ENCODE measurements at places on chromosomes 2 and 18. TPM values are rescaled to one million over a fixed set of nuclear protein-coding genes. Genes with fewer than 3 reads are reported as not detected.
A peak's percentile ranks its signal among the peaks of the same experiment; 100 is the strongest.

DHRS9 gene
- not detected for polyA plus RNA-seq

DNA sequence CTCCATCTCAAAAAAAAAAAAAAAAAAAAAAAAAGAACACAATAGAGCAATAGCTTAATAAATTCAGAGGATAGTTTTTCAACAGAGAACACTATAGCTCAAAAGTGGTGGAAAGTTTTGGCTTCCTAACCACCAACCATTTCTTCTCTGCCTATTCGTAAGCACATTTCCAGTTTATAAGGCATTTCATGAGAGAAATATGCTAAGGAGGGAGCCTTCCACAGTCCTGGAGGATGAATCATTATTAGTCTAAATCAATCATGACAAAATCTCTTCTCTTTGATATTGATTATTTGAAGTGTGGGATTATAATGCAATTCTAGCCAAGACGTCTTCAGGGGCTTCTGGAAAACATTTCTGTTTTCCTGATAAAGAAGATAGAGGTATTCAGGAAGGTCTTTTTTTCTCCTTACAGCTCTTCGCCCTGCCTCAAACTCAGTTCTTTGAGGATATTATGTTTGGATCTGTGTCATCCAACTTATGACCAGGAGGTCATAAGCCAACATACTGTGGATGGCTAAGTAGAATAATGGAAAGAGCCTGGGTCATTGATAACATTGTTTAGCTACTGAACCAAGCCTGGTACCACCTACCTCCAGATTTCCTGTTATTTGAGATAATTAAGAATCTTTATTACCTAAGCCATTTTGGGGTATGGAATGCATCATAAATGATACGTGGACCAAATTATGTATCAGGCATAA is 207.3 kb downstream of the TRIB2 start:
- peak; percentile 35 for DNase-seq

DNA sequence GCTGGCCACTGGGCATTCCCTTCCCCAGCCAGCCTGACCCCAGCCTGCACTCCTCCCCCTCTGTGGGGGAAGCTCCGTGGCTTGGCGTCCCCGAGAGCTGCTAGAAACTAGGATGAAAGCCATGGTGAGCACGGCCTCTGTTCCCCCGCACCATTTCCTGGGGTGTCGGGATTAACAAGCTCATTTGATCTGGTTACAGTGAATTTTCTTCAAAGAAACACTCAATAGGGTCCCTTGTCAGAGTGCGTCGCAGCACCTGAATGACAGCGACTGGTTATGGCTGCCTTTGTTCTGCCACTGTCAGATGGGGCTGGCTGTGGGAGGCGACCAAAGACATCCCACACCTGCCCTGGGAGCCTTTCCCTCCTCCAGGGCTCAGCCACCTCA is 7.7 kb upstream of the ALPI start:
- DNase-seq, result no peak

DNAJC5G gene
- polyA plus RNA-seq, result not detected

SERPINB5 gene
- not detected for polyA plus RNA-seq

- DNase-seq, result no peak
Observed at GRCh38 chr2:113178069-113178746, 4.4 kb downstream of the PSD4 start.

GRCh38 chr2:211407076-211407475 is 850.7 kb downstream of the CPS1 start:
- DNase-seq, result no peak

- DNase-seq, result no peak
Observed at GRCh38 chr2:57947398-57947797, 99.2 kb upstream of the VRK2 start.

VWC2L gene
- not detected for polyA plus RNA-seq

ATP9B gene
- 16.3 TPM for polyA plus RNA-seq

DNA sequence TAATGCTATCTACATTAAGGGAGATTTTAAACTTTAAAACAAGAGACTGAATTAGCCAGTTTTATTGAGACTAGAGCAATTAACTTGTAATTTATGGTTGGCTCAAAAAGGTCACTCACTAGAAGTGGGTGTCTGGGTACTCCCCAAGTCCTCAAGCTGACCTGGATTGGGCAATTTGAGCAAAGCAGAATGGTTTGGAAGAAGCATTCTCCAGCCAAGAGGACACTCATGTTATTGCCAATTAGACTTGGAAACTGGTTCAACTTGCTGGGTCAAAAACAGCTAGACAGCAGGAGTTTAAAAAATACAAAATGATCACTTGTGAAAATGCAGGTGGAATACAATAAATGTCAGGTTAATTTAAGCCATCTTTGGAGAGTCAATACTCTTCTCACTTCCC is 29.5 kb upstream of the MYO1B start:
- no peak for DNase-seq

DNA sequence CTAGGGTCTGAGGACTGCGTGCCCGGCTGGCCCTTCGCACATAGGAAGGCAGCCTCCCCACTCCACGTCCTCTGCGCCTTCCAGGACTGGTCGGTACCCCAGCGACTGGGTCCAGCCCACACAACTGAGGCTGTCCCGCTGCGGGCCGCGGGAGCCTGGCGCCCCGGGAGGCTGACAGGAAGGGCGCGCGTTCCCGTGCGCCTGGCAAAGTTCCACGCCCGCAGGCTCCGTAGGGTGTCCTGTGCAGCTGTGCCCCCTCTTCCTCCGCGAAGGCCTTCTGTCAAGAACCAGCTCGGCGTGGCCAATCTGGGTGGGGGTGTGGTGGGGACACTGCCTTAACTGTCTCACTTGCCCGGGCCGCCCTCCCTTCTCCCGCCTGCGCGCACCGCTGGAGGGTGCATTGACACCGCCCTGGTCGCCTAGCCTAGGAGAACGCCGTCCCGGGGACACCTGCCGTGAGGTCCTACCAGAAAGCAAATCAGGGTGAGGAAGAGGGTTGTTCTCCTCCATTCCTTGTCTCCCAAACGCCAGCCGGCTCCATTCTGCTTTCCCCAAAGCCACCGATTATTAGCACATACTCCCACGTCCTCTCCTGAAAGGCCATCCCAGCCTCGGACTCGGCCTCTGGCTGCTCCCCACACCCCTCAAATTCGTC is 618 bp upstream of the LYPD1 start:
- no peak for DNase-seq

- no peak for DNase-seq
Observed at GRCh38 chr2:47558116-47558767, 155.3 kb downstream of the MSH2 start.

TOGARAM2 gene
- 0.09 TPM for polyA plus RNA-seq

- no peak for DNase-seq
Observed at GRCh38 chr2:104914509-104914908, 60.6 kb downstream of the POU3F3 start.

GRCh38 chr2:134021830-134022524 is 231.9 kb upstream of the MGAT5 start:
- no peak for DNase-seq

GCG gene
- not detected for polyA plus RNA-seq

DNA sequence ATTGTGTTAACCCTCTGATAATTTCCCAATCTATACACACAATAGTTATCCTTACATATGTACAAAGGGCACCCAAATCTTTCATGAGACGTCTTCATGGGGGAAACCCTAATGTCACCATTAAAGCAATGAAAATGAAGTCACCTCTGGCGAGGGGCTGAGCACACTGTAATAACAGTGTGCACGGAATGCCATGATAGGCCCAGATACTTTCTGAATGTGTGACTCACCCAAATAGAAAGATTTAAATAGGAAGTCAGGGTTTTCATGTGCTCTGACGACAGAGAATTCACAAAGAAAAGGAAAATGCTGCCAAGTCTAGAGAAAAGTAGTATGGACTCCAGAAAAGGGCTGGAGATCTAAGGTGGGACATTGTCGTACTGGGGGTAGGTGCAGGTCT is 128.3 kb downstream of the SATB2 start:
- DNase-seq, result no peak

- DNase-seq, result no peak
Observed at GRCh38 chr18:55657572-55658331, 69.8 kb upstream of the TCF4 start.

RETSAT gene
- polyA plus RNA-seq, result 50.3 TPM

DNA sequence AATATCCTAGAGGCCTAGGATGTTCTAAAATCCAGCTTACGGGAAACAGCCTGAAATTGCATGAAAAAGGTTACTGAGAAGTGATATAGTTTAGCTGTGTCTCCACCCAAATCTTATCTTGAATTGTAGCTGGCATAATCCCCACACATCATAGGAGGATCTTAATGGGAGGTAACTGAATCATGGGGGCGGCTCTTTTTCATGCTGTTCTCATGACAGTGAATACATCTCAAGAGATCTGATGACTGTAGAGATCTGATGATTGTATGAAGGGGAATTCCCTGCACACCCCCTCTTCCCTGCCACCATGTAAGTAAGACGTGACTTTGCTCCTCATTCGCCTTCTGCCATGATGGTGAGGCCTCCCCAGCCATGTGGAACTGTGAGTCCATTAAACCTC is 385.6 kb upstream of the ID2 start:
- DNase-seq, result no peak

GRCh38 chr2:27060323-27060722 is 8.9 kb downstream of the AGBL5 start:
- DNase-seq, result no peak

- DNase-seq, result no peak
Observed at GRCh38 chr2:110783196-110783873, 51.0 kb downstream of the ACOXL start.

DNA sequence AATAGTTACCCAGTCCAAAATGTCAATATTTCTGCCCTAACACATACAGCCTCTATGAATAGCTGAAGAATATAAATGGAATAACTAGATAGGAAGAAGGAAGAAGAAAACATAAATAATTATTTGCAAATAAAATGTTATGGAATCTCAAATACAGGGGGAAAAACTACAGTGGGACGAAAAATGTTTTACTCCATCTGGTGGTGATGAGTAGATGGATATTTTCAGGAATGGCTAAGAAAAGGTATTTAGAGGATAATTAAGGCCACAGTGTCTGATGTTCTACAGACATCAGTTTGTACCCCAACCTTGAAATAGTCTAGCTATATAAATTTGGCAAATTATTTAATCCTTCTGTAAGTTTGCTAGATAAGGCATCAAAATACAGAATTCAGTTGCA is 178.1 kb upstream of the FSHR start:
- no peak for DNase-seq

UPP2 gene
- polyA plus RNA-seq, result not detected

- no peak for DNase-seq
Observed at GRCh38 chr2:216555274-216555673, 56.6 kb downstream of the RPL37A start.

DNA sequence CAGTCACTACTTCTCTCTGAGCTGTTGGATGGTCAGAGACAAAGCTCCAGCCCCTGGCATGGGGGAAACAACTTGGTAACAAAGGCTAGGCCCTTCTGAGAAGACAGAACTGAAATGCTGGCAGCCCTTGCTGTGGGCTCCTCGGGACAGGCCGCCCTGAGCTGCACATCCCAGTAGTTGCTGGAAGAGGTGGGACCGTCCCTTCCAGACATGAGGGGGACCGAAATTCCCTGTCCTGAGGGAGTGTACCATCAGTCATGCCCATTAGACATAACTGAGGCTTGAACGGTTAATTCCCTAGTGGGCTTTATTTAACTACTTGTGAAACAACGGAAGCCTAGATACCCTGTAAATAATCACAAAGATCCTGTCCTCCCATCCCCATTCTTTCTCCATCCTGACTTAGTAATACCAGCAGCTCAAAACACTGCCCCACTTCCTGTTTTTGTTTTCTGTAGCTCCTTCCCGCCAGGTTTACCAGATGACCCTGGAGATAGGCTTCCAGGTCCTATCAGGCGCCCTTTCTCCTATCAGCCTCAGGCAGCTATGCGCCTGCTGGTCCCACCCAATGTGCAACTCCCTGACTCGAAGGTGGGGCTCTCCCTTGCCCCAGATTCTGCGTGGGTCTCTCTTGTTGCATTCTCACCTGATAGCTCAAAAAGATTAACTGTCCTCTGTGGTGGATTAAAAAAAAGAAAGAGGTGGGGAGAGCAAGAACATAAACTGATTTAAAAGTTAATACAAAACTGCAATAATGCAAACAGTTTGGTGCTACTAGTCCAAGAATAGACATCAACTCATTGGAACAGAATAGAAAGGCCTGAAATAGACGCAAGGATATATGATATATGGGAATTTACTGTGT is 37.0 kb upstream of the NT5DC4 start:
- DNase-seq, result no peak

DNA sequence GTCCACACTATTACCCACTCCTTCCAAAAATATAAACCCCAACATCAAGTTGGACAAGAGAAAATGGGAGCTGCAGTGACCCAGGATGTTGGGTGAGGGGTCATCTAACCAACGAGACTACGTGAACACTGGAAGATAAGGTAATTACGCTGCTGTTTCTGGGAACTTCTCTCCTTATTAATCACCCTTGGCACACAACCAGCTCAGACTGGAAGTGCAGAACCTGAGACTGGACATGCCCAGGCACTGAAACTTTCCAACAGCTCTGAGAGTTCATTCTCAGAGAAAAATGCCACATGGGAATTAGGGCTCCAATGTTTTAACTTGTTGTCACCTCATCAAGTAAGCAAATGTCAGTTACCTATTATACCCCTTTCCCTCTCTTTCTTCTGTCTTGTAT is 135.3 kb downstream of the CCDC148 start:
- DNase-seq, result no peak

DNA sequence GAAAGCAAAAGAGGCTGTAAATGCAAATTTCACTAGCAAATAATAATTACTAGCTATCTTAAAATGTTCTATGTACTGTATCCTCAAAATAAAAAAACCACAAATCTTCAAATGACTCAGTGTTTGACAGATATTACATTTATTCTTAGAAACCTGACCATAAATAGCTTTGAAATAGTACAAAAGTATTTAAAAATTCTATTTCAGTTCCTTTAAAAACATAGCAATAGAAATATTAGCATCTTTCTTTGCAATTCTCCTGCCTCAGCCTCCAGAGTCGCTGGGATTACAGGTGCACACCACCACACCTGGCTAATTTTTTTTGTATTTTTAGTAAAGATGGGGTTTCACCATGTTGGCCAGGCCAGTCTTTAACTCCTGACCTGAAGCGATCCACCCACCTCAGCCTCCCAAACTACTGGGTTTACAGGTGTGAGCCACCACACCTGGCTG is 50.6 kb downstream of the MSH6 start:
- no peak for DNase-seq

NTSR2 gene
- polyA plus RNA-seq, result not detected

DNA sequence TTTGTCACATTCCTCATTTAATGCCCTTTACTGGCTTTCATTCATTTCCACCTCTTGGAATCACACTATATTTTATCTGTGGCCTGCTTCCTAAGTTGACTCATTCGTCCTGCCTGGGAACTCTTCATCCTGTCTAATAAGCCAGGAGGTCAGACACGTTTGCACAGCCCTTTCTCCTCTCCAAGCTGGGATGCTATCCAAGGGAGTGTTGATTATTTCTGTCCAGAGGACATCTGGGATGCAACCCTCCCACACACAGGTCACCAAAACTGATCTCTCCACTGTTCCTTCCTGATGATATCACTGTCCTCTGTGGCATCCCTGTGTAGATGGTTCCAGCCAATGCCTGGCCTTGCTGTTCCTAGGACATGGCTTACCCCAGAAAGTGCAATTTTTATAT is 79.8 kb upstream of the NOSTRIN start:
- DNase-seq, result peak; percentile 45

- DNase-seq, result no peak
Observed at GRCh38 chr2:168155680-168156079, 91.7 kb downstream of the STK39 start.

- no peak for DNase-seq
Observed at GRCh38 chr2:71785516-71785981, 332.2 kb downstream of the DYSF start.
